Naive thymus-derived CD8-positive, alpha-beta T cell (primary cell): ENCODE measurements at places on chromosomes 5 and 9. TPM values are rescaled to one million over a fixed set of nuclear protein-coding genes. Genes with fewer than 3 reads are reported as not detected.

DNA sequence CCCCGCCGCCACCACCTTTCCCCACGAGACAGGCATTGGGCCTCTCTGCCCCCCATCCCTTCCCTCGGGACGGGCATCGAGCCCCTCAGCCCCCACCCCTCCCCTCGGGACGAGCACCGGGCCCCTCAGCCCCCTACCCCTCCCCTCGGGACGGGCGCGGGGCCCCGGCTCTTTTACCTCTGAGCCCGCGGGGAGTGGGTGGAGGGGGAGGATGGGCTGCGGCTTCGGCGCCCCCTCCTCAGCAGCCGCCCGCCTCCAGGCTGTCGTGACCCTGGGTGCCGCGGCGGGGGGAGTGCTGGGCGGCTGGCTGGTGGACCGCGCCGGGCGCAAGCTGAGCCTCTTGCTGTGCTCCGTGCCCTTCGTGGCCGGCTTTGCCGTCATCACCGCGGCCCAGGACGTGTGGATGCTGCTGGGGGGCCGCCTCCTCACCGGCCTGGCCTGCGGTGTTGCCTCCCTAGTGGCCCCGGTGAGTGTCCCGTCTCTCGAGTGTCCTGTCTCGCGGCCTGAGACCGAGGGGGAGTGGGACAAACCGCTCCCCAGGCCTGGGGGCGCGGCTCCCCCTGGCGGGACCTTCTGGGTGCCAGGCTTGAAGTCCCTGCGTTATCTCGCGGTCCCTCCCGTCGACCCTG, 791 bp downstream of the SLC2A8 start:
- H3K4me3 ChIP-seq, result peak overlapping the region; percentile 74
- H3K27me3 ChIP-seq, result peaks cover 82% of the 10 kb centered on the region
- no peaks in the 10 kb centered on the region for H3K36me3 ChIP-seq
- no peak overlapping the region for H3K27ac ChIP-seq
- H3K4me1 ChIP-seq, result peaks cover 21% of the 10 kb centered on the region

Gene SPINK13
- total RNA-seq, result not detected

- H3K36me3 ChIP-seq, result no peaks in the 10 kb centered on the region
- H3K27ac ChIP-seq, result no peak overlapping the region
- H3K4me1 ChIP-seq, result no peaks in the 10 kb centered on the region
- no peak overlapping the region for H3K4me3 ChIP-seq
- H3K27me3 ChIP-seq, result no peaks in the 10 kb centered on the region
- no peak for DNase-seq
Observed at GRCh38 chr5:158135682-158136179, 276.8 kb upstream of the CLINT1 start.

DNA sequence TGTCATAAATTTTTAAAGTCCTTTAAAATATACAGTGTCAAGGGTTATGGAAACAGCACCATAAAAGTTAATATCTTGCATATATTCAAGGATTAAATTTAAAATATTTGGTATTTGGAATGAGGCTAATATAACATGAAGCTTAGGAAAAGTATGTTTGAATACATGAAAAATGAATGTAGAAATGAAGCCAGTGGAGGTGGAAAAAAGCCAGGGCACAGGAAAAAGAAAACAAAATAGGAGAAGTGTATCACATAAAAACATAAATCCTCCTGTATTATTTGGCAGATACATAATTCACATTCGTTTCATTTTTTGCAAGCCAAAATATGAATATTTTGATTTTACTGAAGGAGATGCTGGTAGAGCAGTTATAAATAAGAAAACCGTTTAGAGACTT, 587.0 kb upstream of the ZNF608 start:
- H3K4me3 ChIP-seq, result no peak overlapping the region
- H3K4me1 ChIP-seq, result no peaks in the 10 kb centered on the region
- no peaks in the 10 kb centered on the region for H3K36me3 ChIP-seq
- H3K27ac ChIP-seq, result no peak overlapping the region
- H3K27me3 ChIP-seq, result no peaks in the 10 kb centered on the region

GRCh38 chr9:93121316-93122241, 12.5 kb downstream of the NINJ1 start:
- H3K4me1 ChIP-seq, result peaks cover 21% of the 10 kb centered on the region
- H3K36me3 ChIP-seq, result peaks cover 10% of the 10 kb centered on the region
- no peak overlapping the region for H3K4me3 ChIP-seq
- no peaks in the 10 kb centered on the region for H3K27me3 ChIP-seq
- DNase-seq, result no peak

Gene PAPPA
- total RNA-seq, result not detected
